ENCODE measurements at places on chromosomes 16 and 17.
A peak's percentile ranks its signal among the peaks of the same experiment; 100 is the strongest.

DNA sequence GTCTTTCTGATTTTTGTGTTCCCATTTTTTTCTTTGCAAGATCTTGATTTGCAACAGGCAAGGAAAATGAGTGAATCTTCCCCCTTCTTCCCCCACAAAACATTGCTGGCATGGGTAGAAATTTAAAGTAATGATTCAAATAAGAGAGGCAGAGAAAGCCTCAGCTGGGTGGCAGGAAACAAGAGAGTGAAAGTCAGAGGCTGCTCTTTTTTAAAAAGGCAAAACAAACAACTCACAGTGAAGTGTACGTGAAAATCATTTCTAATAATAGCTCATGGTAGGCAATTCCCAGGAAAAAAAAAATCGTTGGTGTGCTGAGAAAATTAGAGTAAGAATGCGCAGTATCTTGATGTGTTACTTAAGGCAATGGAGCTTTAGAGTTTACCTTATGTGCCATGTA lies 229.5 kb downstream of the FTO start:
- DNase-seq = no peak

DNA sequence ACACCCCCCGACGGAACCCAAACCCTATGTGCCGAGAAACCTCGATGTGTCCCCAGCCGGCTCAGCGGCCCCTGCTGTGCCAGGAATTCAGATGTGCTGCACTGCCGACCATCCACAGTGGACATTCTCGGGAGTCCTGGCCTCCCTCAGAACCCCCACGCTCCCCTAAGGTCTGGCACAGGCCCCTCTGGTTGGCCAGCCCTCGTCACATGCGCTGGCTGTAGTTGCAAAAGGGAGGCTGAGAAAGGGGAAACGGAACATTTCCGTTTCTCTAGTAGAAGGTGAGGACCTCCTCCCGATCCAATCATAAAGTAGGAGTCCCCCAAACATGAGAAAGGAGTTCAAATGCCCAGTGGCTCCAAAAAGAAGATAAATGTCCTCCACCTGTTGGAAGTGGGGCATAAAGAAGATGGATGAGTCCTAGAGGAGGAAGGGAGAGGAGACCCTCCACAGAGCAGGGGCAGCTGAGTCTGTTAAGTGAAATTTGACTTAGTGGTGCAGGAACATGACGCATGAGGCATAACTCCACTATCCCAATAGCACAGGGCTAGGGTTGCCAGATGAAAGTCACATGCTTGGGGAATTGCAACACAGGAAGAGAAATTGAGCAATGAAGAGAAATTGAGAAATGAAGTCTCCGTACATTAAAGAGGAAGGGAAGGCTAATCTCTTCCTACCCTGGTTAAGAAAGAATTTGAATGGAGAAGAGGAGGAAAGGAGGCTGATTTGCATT lies 49.3 kb upstream of the WSB1 start:
- peak; percentile 94 for DNase-seq

GRCh38 chr16:22732400-22732799 lies 81.6 kb upstream of the HS3ST2 start:
- DNase-seq = no peak

- DNase-seq = no peak
Observed at GRCh38 chr16:84888450-84888849, 68.7 kb downstream of the CRISPLD2 start.

- DNase-seq = no peak
Observed at GRCh38 chr17:80955671-80956280, 35.9 kb upstream of the CHMP6 start.

- no peak for DNase-seq
Observed at GRCh38 chr16:66322174-66322573, 44.3 kb upstream of the CDH5 start.

DNA sequence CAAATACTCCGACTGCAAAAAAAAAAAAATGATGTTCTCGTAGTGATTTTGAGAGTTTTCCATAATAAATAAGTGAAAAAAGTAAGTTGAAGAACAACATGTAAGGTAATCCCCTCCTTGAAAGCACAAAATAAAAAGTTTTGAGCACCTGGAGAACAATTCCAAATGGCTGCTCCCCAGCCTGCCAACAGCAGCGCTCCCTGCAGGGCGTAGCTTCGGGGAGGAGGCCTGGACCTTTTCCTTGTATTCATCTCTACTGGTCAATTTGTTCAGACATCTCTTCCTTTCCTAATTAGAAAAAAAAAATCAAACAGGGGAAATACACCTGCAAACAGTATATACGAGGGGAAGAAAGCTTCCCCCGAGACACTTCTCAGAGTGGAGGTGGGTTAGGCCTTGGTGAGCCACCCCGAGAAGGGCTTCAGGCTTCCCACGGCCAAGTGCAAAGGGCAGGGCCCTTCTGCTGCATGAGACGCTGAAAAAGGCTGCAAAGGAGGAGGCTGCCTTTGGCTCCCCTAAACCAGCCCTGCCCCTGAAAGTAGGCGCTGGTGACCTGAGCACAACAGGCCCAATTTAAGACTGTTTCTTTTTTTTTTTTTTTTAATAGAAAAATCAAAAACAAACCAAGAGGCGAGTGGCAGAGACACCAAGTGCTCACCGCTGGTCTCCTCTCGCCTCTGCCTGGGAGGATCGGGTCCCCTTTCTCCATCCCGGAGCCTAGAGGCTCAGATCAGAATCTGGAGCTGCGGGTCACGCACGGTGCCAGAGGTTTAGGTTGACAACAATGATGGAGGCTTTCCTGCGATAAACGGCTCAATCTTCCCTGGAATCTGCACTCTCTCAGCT lies 193.1 kb upstream of the FOXF1 start:
- DNase-seq = no peak

DNA sequence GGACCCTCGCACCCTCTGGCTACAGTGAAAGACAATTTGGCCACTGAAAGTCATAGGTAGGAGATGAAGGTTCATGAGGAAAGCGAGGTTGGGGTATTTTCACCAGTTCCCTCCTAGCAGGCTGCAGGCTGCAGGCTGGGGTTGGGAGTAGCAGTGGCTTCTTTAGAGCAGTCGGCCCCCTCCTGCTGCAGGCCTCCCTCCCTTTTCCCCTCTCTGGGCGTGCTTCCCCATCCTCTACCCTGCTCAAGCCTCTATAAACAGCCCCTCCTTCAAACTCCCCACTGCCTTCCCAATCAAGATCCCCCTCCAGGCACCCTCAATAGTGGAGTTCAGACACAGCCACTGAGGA lies 41.8 kb downstream of the GAS7 start:
- peak; percentile 47 for DNase-seq

- no peak for DNase-seq
Observed at GRCh38 chr16:54466233-54466632, 179.6 kb upstream of the IRX3 start.
